ENCODE measurements at places on chromosomes 7 and 10.

- DNase-seq: no peak
Observed at GRCh38 chr7:155874010-155874409, 61.7 kb upstream of the SHH start.

DNA sequence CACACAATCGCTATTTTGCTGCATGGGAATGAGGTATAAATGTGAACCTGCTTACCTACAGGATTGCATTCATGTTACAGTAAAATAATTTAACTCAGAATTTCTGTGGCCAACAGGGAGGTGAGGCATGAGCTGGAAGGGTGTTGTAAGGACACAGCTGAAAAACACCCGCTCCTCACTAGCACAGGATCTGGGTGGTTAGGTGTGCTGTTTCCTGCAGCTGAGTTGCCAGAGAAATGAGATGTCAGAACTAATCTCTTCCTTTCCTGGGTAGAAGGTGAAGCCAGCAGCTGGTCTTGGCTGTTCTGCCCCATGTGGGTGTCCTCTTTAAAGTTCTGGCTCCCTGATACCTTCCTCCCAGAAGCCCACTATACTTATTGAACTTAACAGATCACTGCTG lies 39.0 kb upstream of the ZNF438 start:
- no peak for DNase-seq

- DNase-seq: no peak
Observed at GRCh38 chr7:156376317-156376716, 264.3 kb upstream of the RNF32 start.

DNA sequence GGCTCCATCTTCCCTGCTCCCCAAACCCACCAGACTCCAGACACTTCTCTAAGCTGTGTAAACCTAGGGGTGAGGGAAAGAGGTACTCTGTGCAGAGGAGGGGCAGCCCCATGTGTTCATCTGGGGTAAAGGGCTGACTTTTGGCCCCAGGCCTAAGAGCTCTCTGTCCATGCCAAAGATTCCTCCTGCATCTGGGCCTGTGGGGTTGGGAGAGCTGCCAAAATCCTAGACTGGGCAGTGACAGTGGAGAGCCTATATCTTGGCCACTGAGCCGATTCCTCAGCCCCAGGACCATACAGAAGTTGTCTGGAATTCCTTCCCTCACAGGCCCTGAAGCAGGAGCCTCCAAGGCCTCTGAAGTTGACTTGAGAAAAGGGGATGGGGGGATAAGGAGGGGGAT lies 25.3 kb upstream of the LEP start:
- no peak for DNase-seq

- no peak for DNase-seq
Observed at GRCh38 chr10:17381502-17382142, 72.8 kb downstream of the ST8SIA6 start.
